AG08396 (cell line): ENCODE measurements at places on chromosomes 6 and 20.

- no peak for DNase-seq
Observed at GRCh38 chr20:37453836-37454235, 67.2 kb upstream of the NNAT start.

DNA sequence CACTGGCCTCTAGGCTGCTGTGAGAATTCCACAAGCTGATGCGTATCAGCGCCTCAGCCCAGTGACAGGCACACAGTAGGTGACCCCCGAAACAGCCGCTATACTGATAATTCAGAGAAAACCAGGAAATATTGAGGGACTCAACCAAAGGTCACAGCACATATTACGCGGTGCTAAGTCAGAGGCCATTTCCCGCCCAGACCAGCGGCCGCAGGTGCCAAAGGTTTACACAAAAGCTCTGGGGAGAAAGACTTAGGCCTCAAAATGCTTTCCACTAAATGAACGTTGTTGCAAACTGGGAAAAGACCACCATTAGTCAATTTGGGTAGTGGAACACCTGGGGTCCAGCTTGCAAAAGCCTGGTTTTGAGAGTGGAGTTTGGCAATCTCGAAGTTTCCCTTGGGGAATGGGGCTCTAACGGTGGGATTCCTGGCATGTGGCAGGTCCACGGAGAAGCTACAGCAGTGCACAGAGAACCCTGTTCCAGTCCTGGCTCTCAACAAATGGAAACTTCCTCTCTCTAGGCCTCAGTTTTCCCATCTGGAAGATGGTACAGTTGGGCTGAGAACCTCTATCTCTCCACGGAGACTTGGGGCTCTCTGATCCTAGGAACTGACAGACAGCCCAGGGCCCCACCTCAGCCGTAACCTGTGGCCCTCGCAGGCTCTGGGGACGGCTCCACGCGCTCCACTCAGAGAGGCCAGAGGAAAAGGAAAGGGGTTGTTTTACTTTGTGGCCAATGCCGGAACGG, 4.7 kb downstream of the NOL4L start:
- DNase-seq, result no peak

GRCh38 chr6:141303907-141304306, 828.8 kb upstream of the GJE1 start:
- DNase-seq, result no peak

DNA sequence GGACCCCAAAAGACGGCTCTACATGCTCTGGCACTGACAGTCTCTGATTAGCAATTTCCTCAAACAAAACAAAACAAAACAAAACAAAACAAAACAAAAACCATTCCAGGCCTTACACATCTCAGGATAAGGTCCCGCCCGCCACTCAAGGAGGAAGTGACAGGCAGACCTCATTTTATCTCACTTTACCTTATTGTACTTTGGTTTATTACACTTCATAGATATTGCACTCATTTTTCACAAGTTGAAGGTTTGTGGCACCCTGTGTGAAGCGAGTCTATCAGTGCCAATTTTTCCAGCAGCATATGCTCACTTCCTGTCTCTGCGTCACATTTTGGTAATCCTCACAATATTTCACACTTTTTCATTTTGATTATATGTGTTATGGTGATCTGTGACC, 15.2 kb downstream of the ZBP1 start:
- no peak for DNase-seq

DNA sequence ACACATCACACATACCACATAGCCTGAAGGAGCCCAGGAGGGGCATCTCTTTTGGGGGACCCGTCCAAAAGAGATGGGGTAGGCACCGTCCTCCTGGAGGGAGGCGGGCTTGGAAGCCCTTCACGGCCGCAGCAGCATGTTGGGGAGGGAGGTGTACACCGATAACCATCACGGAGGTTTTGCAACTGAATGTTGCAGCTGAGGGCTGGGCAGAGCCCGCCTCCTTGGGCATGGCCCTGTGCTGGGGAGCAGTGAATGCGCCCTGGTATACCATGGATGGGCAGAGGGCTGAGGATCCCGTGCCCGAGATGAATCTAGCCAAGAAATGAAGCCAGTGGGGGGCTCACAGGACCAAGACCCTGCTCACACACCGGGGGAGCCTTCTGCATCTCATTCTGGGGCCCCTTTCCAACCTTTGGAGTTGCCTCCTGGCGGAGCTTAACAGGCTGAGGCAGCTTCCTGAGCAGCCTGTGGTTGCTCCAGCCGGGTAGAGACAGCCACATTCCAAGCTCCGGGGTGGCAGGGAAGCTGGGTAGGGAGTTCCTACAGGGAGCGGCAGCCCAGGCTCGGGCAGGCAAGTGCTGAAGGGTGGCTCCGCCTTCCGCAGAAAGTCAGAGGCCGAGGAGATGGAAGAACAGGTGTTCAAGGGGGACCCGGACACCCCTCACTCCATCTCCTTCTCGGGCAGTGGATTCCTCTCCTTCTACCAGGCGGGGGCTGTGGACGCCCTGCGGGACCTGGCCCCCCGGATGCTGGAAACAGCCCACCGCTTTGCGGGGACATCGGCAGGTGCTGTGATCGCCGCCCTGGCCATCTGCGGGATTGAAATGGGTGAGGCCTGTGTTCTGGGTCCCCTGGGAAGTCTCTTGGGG, at the start of gene PNPLA1:
Gene PNPLA1, plus strand, starts transcription at position 227 of the 872 bp plus-strand sequence. Its CDS starts 400 bp downstream, at position 627.
- DNase-seq, result no peak
